ENCODE measurements at places on chromosomes 13 and 19.

DNA sequence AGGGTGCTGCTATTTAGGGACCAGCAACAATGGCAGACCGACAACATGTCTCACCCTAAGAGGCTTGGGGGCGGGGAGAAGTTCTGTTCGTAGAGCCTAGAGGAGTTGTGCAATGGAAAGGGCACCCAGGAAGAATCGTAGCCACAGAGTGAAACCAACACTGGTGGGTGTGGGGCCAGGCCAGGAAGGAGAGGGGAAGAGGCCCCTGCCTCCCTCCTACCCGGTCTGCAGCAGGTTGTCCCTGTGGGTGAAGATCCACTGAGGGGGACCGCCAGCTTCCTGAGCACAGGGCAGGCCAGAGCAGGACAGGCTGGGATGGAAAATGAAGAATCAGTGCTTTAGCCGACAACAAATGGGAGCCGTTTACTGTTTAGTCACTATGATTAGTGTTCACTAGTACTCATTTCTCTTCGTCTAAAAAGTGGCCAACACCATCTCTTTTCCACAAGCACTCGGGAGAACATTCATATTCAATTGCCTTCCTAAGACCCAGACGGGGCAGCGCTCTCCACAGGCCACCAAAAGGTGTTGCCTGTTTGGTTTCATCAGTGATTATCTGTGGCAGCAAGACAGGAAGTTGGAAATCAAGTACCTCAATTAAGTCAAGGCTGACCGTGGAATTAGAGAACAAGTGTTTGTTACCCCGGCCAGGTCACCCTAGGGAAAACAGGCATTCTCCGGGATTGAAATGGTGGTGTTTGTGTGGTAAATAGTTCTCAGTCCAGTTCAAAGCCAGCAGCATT is 1.1 kb upstream of the ATP11A start:
- no peak for DNase-seq

DNA sequence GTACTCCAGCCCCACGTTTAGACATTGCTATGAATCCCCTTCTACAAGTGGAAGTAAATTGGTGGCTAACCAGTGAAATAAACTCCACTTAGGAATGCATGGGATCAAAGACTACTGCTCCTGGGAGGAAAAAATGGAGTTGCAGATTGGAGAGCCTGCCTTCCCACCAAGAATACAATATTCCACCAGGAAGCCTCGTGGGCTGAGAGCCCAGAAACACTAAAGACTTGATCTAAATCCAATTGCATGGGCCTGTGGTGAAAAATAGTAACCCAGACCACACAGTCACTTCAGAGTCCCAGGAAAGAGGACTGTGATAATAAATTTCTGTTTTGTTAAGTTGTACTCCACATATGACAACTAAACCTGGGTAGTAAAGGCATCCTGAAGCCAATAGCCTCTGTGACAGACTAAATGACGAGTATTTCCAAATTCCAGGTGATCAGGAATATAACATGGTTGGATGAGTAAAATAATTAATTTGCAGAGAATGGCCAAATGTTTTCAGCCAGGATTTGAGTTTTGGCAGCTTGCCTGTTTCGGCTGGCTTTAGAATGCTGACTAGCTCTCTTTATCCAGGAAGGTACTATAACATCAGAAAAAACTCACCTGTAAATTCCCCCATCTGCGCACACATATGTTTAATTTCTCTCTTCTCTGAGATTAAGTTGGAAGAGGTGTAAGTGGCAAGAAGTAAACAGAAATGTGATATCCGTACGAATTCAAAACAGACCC is 480.3 kb downstream of the LIG4 start:
- DNase-seq, result no peak

DNA sequence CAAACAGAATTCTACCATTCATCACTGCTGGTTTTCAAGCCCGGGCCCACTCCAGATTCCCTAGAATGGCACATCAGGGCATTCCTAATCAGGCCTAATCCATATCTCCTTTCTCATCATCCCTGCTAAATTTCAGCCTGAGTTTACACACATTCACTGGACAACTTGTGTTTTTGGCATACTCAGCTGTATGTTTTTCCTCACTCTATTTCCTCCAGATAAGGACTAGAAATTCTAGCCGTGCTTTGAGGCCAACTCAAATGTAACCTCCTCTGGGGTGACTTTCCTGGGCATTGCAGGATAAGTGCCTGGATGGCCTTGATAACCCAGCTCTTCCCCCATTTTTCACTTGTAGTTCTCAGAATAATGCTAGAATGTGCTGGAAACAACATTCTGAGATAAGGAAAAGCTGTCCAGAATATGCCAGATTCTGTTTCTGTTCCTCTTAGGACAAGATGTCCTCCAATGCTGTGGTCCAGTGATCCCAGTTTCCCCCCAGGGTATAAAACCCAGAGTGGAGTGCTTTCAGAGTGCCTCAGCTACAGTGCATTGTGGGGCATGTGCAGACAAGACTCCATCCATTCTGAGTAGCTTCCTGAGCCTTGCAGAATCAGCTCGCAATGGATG is 66.9 kb upstream of the CLDN10 start:
- DNase-seq, result no peak

- peak; percentile 83 for DNase-seq
Observed at GRCh38 chr13:41842036-41842620, 118.8 kb downstream of the VWA8 start.

GRCh38 chr13:114059946-114060860 is 72.2 kb downstream of the RASA3 start:
- peak; percentile 72 for DNase-seq

DNA sequence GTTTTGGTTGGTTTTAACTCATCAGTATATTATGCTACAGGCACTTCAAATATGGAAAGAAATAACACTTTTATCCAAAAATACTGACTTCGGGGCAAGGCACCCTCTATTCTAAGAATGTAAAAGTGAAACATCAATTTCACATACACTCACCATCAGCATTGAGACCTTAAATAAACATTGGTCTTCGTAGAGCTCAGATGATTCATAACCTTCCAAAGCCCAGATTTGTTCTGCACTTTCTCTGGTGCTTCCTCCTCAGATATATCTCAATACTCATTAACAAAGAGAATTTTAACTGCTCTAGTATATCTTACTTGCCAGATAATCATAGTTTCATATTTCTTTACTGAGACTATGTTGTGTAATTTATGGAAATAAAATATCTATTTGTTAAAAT is 794.3 kb downstream of the LIG4 start:
- DNase-seq, result no peak

GRCh38 chr19:518598-519231 is 11.4 kb downstream of the TPGS1 start:
- no peak for DNase-seq

GRCh38 chr13:75194717-75195462 is 287.1 kb downstream of the TBC1D4 start:
- no peak for DNase-seq

DNA sequence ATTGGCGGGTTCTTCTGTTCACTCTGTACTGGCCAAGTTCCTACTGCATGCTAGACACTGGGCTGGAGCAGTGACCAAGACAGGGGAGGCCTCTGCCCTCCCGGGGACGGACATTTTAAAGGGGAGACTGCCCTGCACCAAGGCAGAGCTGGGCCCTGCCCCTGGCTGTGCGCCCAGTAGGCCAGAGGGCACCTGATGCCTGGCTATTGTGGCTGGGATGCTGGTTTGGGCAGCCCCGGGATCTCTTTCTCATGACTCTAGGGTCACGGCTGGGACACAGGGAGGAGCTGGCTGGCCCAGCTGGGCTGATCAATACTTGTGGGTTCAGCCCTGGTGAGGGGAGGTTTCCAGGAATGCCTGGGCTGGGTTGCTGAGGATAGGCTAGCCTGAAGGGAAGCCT is 17.7 kb downstream of the LIPE start:
- no peak for DNase-seq

DNA sequence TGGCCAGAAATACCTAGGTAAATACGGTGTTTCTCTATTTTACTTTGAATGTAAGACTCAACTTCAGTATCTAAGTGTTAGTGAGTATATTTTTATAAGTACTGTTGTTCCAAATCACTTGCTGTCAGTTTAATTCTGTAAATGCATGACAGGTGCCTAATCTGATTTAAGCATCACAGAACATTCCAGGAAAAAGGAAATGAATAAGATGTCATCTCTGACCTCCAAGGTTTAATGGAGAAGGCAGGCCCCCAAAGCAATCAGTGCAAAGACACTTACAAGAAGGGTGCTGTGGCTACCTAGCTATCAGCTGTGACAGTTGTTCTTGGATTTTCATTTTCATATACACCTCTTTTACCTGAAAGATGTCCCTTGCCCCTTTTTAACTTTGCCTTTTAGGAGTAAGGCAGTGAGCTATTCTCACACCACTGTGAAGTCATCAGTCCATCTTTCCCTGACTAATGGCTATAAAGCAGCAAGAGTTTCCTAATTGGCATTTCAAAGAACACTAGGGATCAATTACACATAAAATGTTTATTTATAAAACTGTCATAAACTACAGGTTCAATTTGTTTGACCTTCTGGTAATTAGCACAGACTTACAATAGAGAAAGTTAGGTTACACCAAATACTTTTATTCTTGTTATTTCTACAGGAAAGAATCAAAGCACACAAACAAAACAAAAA is 427.6 kb downstream of the SPRY2 start:
- no peak for DNase-seq

DNA sequence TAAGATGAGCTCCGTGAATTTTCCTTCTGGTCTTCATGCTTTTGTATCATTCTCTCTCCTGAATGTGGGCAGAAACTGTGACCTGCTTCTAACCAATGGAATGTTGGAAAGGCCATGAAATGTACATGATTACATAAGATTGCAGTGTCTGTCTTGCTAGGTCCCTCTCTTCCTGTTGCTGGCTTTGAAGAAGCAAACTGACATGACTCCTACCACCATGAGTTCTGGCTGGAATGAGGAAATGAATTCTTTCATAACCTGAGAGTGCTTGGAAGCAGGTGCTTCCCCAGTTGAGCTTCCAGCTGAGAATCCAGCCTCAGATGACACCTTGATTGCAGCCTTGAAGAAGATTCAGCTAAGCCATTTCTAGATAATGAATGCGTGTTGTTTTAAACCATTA is 275.0 kb upstream of the MIR17HG start:
- no peak for DNase-seq

DNA sequence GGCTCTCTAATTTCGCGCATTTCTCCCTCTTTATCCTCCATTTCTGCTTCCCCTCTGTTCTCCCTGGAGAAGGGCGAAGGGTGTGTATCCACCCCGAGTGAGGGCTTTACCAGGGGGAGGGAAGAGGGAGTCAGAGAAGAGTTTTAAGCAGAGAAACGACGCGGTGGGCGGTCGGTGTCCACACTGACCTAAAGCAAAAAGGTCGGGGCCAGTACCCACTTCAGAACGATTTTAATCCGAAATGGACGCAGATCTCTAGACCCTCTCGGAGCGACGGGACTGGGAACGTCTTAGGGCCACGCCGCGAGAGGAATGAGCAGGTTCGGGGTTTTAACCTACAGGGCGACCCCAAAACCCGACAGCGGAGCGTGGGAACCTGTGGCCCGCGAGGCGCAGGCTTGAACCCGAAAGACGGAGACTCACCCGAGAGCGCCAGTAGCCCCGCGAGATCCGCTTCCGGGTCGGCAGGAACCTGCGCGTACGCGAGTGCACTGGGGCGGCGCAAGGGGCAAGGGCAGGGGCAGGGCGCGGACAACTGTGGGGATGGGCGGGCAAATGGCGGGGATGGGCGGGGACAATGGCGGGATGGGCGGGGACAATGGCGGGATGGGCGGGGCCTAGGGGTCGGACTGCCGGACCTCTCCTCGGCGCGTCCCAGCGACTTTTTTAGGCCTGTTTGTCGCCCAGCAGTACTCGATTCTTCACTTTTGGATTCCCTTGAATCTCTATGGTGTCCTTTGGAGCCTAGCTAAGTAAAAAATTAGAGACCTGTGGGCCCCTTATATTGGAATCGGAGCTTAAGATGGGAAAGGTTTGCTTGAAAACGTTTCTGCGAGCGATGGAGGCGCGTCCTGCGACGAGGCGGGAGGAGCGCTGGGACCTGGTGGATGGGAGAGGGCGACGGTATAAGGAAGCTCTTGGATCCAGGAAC is at the start of gene ZNF677:
ZNF677 (minus strand) TSS at position 463 of the 931 bp plus-strand sequence. CDS start 3,323 bp downstream, outside the sequence.
- DNase-seq, result peak; percentile 93

GRCh38 chr13:77836423-77836822 is 82.2 kb downstream of the EDNRB start:
- DNase-seq, result no peak

GRCh38 chr13:93740334-93740733 is 513.7 kb downstream of the GPC6 start:
- DNase-seq, result no peak

DNA sequence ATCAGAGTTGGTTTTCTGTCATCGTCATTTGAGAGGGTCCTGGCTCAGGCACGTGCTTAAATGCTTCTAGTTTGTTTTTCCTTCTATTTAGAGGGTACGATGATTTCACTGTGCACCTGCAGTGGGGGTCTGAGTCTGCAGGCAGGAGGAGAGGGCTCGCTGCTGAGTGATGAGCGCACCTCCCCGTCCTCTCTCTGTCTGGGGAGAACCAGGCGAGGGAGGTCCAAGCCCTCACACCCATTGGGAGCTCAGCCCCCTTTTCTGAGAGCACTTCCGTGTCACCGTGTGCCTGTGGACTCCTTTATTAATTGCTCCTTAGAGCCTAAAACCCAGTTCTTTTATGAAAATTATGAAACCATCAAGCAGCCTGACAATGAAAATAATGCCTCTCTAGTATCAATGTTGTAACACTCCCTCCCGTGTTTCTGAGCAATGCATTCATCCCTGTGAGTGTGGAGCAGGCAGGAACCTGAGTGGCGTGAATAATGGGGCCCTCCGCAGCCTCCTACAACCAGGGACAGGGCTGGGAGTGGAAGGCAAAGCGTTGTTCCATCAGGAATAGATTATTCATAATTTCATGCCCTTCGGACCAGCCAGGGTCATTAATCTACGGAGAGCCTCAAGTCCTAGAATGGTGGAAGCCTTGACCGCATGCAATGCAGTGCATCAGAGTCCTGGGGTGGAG is 191.6 kb downstream of the UQCRFS1 start:
- no peak for DNase-seq

DNA sequence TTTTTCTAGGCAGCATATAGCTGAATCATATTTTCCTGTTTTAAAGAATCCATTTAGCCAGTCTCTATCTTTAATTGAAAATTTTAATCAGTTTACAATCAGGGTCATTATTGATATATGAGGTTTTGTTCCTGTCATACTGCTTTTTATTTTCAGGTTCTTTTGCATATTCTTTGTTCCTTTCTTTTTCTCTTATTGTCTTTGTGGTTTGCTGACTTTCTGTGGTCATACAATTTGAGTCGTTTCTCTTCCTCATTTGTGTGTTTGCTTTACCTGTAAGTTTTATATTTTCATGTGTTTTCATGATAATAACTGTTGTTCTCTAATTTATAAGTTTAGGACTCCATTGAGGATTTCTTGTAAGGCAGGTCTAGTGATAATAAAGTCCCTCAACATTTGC is 812.6 kb downstream of the DACH1 start:
- DNase-seq, result no peak

- DNase-seq, result no peak
Observed at GRCh38 chr19:38245826-38246498, 10.2 kb downstream of the PPP1R14A start.

DNA sequence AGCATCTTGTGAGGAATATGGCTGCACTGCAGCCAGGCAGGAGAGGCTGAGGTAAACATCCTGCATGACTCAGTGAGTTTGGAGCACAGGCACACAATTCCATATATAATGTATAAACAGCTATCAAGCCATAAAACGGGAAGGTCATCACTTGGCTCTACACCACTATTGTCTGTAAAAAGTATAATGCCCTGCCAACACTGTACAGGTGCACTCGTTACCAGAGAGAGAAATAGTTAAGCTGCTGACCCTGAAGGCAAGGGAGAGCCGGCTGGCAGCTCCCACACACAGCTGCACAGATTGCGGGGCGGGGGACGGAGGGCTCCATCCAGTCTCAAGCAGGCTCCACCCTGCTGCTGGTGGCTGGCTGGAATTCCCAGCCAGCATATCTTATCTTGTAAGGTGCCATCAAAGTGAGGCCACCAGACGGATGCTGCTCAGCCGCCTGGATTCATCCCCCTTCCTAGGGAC is 668.1 kb downstream of the SLITRK5 start:
- peak; percentile 72 for DNase-seq
